Bladder microvascular endothelial cell (primary cell): ENCODE measurements at places on chromosomes 11 and 22. TPM values are rescaled to one million over a fixed set of nuclear protein-coding genes. Genes with fewer than 3 reads are reported as not detected.

C22orf15 gene
- 0.13 and 0.81 TPM in 2 replicates for total RNA-seq

TNNT3 gene
- total RNA-seq: 2.1 TPM in 1 of 2 replicates, not detected in the other

SULT4A1 gene
- not detected in 2 replicates for total RNA-seq

CADM1 gene
- 0.81 and 6.3 TPM in 2 replicates for total RNA-seq

MUC2 gene
- not detected in 2 replicates for total RNA-seq

TUT1 gene
- total RNA-seq: 9.2 and 12.8 TPM in 2 replicates

LMO2 gene
- total RNA-seq: 53.1 and 55.9 TPM in 2 replicates

DMC1 gene
- 0.69 and 1.5 TPM in 2 replicates for total RNA-seq

PKP3 gene
- 0.06 and 0.16 TPM in 2 replicates for total RNA-seq

STK33 gene
- 0.49 and 0.88 TPM in 2 replicates for total RNA-seq

MS4A3 gene
- not detected in 2 replicates for total RNA-seq

PARVG gene
- 0.16 and 0.19 TPM in 2 replicates for total RNA-seq

UBQLNL gene
- total RNA-seq: not detected in 2 replicates

SMIM38 gene
- total RNA-seq: 0.38 TPM in 1 of 2 replicates, not detected in the other
